ENCODE measurements at places on chromosomes 4 and X.

DNA sequence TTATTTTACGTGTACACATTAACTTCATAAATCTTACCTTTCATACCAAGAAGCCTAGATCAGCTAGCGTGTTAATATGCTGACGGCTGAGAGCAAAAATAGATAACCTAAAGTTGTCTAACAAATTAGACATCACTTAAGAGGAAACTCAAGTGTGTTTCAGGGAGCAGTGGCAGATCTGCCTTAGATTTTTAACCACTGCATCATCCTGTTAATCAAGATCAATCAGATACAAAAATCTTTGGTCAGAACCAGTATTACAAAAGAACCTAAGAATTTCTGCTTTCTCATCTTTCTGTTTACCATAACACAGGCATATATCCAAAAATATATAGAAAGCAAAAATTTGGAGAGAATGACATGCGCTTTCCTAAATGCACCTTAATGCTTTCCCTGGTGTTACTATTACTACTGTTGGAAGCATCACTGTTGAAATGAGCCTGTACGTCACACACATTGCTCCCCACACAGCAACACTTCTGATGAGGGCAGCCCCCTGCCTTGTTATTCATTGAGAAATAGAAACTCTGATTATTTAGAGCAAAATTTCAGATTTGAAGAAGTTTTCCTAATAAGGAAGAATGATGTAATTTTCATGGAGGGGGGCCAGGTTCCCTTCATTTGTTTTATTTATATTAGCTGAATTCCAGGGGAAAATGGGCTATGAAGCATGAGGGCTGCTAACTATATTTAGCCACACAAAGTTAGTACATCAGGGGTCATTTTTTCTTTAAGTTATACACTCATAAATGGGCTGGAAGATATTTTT, 152.3 kb downstream of the CBR4 start:
- no peak for DNase-seq

DNA sequence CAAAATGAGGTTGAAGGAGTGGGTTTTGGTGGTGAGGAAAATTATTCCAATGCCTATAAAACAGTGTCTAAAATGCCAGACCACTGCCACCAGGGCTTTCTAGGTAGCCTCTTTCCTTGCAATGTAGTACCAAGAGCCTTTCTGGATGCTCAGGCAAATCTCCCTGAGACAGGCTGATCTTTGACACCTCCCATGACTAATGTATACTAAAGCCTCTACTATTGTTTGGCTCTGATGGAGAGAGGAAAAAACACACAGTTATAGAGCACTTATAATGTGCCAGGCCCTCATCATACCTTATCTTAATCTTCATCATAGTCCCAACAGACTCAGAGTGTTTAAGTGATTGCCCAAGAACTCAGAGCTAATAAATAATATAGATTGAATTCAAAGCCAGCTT, 5.8 kb downstream of the MTMR8 start:
- no peak for DNase-seq

GRCh38 chr4:103075894-103076746, 441 bp downstream of the SLC9B2 start:
- DNase-seq: peak; percentile 49

DNA sequence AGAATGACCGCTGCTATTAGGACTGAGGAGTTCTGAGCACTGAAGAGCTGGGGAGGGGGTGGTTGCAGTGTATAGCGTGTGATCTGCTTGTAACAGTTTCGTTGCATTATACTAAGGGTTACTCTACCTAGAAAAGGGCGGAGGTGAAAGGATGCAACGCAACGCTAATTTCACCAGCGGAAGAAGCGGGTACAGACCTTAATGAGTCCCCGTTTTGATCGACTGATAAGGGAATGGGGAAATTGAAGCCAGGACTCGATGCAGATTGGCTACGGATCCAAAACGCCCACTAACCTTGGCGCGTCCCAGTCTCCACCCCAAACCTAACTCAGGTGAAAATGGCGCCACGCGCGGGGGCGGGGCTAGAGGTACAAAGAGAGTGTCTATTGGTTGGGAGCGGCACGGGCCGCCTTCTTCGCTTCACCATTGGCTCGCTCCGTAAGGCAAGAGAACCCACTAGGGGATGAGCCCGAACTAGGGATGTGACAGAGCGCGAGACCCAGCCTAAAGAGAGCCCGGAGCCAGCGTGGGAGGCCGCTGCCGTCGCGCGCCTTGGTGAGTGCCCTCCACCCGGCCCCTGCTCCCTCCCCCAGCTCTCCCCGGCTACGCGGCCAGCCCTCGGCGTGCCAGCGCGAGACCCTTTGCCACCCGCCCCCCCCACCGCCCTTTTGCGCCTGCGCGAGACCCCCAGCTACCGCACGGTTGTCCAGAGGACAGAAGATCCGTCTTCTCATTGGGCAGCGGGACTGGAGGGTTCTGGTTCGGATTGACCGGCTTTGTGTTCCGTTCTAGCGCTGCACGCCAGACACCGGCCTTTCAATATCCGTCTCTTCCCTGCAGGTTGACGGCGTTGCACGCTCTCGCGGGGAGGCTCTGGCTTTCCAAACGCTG, at the start of gene EBP:
Gene EBP (plus strand): TSS at position 456 of the 891 bp plus-strand sequence. CDS start 1,964 bp downstream, outside the sequence.
- DNase-seq: peak; percentile 94

DNA sequence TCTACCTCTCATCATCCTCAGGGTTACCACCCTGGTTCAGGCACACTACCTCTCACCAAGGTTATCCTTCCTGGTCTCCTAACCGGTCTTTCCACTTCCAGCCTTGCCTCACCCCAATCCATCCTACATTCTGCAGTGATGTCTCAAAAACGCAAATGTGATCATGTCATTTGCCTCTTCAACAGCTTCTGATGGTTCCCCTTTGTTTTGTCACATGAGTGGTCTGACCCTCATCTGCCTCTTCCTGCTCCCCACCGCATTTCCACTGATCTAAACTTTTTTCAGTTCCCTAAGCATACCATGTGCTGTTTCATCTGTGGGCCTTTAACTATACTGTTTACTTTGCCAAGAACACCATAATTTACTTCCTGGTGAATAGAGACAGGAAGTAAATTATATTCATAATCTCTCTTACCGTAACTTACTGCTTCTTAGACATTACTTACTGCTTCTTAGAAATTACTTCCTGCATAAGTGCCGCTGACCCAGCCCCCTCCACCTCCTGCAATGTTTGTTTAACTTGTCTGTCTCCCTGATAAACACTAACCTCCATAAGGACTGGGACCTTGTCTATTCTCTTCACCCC, 27.1 kb upstream of the NSUN7 start:
- no peak for DNase-seq

- DNase-seq: no peak
These were observed 83.5 kb upstream of the GRPR start for GRCh38 chrX:16039834-16040233.

- DNase-seq: no peak
These were observed 45.7 kb downstream of the C4orf50 start for GRCh38 chr4:5972571-5972970.

GRCh38 chr4:76626686-76627465, 191.8 kb downstream of the SHROOM3 start:
- no peak for DNase-seq

DNA sequence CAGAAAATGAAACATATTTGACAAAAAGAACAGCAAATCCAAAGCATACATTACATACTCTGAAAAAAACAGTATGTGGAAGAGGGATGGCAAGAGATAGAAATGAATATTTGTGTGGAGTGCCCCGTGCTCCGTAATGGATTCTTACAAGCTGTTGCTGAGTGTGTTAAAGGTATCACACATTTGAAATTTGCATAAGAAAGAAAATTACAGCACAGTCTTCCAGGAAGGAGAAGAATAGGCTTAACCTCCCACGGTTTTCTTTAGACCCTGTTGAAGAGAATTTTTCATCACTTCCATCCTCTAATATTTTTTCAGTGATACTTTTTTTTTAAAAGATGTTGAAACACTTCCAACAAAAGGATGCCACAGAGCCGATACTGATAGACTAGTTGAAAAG, 1489.4 kb downstream of the RAPGEF2 start:
- no peak for DNase-seq

GRCh38 chr4:39574946-39575345, 47.7 kb upstream of the UGDH start:
- no peak for DNase-seq

- DNase-seq: no peak
These were observed 119.4 kb downstream of the FANCB start for GRCh38 chrX:14753441-14753840.

GRCh38 chr4:87114245-87115062, 106.0 kb downstream of the KLHL8 start:
- no peak for DNase-seq

DNA sequence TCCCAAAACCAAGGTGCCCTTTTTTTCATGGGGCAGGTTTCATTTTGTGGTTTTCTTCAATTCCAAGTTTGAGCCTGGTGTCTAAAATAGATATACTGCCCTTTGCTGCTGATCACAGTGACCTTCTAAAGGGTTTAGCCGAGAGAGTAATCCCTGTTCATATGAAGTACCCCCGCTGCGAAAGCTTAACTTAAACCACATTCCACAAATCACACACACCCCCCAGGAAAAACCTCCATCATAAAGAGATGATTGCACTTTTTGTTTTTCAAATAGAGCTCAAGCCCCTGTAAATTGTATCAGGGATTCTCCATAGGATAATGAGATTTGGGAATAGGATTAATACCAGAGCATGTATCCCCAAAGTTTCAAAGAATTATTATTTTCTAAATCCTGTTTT, 90.8 kb downstream of the USP46 start:
- no peak for DNase-seq

DNA sequence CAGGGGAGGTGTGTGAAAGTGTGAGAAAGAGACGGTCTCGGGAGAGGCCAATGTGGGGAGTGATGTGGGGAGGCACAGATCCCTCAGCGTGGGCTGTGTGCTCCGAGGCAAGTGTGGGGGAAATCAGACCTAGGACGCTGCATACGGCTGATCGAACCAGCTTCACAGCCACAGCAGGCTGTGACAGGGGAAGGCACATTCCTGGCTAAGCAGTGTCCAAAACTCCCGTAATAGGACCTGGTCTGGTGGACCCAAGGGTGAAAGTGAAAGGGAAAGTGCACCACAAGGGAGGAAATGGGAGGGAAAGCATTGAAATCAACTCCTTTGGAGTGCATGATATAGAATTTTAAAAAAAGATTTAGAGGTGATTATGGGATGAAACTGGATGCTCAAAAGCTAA, 10.9 kb upstream of the RHOXF2 start:
- no peak for DNase-seq

DNA sequence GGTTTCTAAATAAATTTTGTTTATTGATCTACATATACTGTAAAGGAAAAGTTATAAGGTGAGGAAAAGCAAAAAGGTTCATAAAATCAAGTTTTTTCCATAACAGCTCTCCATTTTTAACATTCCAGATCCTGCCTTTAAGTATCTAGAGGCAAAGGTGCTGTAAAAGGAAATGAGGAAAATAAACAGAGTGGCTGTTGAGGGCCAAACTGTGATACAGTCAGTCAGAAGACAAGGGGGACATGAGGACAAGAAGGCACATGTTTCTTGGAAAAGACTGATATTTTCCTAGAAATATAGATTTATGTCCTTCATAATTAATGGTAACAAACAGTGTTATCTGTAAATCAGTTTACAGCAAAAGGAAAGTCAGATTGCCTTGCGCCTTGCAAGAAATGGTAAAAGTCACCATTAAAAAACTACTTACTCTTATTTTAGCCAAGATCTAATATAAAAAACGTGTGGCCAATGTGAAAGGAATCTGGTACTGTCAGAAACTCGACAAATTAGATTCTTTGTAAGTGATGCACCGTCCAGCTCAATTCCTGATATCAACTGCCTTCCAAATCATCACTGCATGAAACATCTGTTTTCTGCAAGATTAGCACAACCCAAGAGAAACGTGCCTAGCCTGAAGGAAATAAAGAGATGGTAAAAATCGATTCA, 34.0 kb upstream of the VEGFD start:
- no peak for DNase-seq

GRCh38 chrX:72297953-72298730, 7.6 kb downstream of the CITED1 start:
- DNase-seq: no peak

DNA sequence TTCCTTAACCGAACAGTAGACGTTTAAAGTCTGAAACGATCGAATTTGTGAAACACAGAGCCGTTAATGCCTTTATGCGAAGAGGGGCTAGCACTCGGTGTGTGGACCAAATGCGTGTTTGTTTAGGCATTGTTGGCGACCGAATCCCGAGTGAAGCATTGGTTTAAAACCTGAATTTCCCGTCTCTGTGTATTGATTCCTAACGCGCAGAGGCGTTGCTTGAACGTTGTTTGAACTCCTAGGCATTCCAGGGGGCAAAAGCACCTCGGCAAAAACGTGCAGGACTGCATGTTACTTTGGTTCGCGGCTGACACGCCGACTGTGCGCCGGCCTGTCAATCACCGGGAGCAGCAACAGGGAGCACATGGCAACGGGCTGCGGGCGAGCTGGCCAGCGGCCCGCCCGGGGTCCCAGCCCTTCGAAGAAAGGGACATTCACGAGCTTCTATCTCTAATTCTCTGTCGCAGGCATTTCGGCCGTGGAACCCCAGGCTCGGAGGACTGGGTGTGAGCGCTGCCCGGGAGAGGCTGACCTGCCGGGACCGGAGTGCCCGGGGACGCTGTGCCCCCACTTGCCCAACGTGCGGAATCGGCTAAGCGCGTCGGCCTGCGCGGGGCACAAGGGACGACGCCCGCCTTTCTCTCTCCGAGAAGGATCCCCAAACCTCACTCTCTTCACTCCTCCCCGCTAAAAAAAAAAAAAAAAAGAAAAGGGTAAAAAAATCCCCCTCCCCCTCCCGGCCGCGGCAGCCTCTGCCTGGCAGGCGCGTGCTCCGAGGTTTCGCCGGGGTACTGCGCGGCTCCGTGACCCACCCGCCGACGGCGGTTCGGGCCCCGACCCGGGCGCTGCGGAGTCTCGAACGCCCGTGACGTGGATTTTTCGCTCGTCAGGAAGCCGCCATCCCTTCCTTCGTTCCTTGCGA, 810 bp downstream of the SPRY1 start:
- DNase-seq: peak; percentile 66

- no peak for DNase-seq
These were observed 37.4 kb downstream of the PDLIM5 start for GRCh38 chr4:94489098-94489497.

DNA sequence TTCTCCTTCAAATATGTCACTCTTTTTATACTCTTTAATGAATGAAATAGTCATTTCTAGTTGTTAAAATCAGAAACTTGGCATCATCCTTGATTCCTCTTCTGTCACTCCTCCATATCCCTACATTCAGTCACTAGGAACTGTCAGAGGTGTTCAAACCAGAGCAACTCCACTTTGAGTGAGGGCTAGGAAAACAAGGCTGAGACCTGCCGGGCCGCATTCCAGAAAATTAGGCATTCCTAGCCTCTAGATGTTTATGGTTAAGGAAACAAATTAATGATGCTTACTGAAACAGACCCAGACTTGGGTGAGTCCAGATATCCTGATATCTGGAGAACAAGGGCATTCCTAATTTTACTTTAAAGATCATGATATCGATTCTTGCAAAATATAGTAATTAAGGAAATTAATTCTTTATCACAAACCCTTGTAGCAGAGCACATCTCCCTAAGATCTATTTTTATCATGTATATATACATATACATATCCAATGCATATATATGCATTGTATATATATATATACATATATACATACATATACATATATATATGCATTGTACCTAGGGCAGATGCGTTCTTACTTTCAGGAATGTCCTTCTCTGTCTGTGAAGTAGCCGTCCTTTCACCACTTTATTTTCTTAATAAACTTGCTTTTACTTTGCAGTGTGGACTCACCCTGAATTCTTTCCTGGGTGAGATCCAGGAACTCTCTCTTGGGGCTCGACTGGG, 98.4 kb upstream of the GC start:
- DNase-seq: no peak

Measured in NCI-H2081 (cell line).